ENCODE measurements at places on chromosomes 5 and 9.

GRCh38 chr5:170591054-170591453 lies 87.2 kb downstream of the KCNIP1 start:
- DNase-seq: no peak

GRCh38 chr9:120434532-120434931 lies 145.4 kb downstream of the CDK5RAP2 start:
- DNase-seq: no peak

DNA sequence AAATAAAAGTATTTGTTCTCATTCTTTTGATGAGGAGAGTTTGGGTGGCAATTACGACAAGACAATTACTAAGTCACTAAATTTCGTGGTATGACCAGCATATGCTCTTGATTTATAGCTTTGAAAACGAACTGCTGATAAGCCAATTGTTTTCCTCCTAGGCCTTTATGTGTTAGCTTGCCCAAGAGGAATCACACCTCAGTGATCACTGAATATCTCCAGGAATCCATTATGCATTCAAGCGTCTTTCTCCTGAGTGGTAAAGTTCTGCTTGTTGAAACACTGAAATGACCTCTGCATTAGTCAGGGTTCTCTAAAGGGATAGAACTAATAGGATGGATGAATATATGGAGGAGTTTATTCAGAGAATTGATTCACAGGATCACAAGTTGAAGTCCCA lies 677.7 kb upstream of the MEF2C start:
- no peak for DNase-seq

- DNase-seq: no peak
Observed at GRCh38 chr9:71790296-71790695, 22.0 kb upstream of the CEMIP2 start.

GRCh38 chr5:33306758-33307157 lies 134.0 kb upstream of the TARS1 start:
- DNase-seq: no peak

- DNase-seq: no peak
Observed at GRCh38 chr5:4640795-4641194, 499.3 kb upstream of the ADAMTS16 start.

GRCh38 chr5:32031089-32031488 lies 143.0 kb downstream of the GOLPH3 start:
- DNase-seq: no peak

DNA sequence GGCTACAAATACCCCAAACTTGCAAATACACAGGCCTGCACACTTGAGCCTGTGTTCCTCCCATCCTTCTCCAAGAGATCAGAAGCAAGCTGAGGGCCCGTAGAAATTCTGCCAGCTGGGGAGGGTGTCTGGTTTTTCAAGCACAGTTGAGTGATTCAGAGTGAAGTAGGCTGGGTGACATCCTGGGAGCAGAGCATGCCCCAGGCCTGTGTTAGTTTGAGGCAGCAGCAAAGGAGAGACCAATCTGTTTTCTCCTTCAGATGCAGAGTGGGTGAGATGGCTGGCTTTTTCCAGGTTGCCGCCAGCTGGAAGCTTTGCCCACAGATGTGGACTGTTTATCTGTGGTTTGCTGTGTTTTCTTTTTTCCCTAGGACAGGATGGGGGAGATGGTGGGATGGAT lies 63.1 kb downstream of the RCL1 start:
- DNase-seq: no peak

DNA sequence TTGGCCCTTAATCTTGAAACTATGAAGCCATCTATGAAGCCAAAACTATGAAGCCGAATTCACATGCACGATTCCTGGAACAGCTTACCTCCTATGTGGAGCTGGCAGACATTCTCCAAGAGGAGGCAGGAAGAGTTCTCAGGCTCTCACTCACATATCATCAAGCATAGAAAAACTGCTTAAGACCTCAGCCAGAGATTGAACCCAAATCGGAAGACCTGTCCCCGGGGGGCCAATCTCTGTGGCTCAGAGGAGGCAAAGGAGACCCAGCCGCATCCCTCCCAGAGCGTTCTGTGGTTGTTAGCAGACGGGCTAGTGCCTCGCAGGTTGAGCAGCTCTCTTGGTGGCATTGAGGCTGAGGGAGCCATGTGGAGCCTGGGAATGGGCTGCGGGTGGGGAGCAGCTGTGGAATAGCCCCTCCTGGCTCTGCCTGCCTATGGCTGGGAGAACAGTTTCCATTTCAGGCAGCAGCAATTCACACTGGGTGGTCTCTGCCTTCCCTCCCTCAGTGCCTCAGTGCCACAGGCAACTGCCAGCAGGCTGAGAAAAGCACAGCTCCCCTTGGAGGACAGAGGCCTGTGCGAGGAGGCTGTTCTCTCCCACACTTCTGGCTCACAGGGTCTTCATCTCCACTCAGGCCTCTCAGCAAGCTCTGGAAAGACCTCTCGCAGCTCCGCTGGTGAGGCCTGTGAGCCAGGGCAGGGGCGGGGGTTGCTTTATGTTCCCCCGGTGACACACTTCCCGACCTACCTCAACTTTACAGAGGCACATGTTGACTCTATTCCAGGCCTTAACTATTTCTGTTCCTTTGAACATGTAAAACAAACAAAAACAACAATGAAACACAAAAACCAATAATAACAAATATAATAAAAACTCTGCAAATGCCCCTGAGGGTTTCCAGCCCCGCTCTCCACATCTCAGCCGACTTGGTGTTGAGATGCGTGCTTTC lies 17.4 kb upstream of the TMEM174 start:
- DNase-seq: no peak

GRCh38 chr9:663541-663940 lies 178.0 kb upstream of the DMRT1 start:
- DNase-seq: no peak

GRCh38 chr5:67222243-67223025 lies 25.8 kb upstream of the CD180 start:
- DNase-seq: no peak

Measured in GM18507 (cell line).